Fibroblast of lung (primary cell): ENCODE measurements at places on chromosomes 12 and 14.
A peak's percentile ranks its signal among the peaks of the same experiment; 100 is the strongest.

- H3K27ac ChIP-seq, result no peak overlapping the region
- no peaks in the 10 kb centered on the region for H3K4me1 ChIP-seq
- H3K4me3 ChIP-seq, result no peak overlapping the region
- no peaks in the 10 kb centered on the region for H3K36me3 ChIP-seq
- DNase-seq, result no peak
- no peaks in the 10 kb centered on the region for H3K27me3 ChIP-seq
Measured at GRCh38 chr12:29023436-29024076, 125.5 kb upstream of the FAR2 start.

GRCh38 chr12:88242939-88243338 is 100.8 kb downstream of the TMTC3 start:
- H3K4me3 ChIP-seq, result no peak overlapping the region
- H3K27me3 ChIP-seq, result no peaks in the 10 kb centered on the region
- H3K36me3 ChIP-seq, result no peaks in the 10 kb centered on the region
- peaks cover 15% of the 10 kb centered on the region for H3K4me1 ChIP-seq
- DNase-seq, result no peak
- H3K27ac ChIP-seq, result peak overlapping the region; percentile 80

DNA sequence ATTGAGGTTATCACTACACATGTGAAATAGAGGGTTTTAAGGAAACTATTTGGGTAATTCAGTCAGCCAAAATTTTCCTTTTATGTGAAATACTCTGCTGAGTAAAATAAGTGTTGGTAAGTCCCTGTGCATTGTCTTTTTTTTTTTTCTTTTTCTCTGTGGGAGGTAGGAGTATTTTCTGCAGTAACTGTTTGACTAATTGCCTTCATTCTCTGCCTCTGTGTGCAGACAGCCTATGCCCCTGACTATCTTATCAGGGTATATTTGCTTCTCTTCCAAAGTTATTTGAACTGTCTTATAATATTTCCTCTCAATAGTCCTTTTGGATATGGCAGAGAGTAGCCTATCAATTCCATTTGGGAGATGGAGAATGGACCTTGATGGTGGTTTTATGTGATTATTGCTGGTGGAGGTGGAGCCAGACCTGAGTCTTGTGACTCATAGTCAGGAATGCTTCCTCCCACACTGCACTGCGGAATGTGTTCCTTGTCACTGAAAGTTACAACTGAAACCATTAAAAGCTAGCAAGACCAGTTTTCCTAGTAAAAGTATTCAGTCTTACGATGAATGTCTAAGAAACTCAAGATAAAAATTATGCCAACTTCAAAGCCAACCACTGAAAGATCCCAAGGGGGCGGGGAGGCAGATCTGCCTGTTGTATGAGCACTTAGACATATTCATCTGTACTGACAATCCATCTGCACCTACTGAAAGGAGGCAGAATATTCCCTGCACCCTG is 40.9 kb upstream of the STXBP6 start:
- peaks cover 2% of the 10 kb centered on the region for H3K27me3 ChIP-seq
- DNase-seq, result peak; percentile 86
- no peaks in the 10 kb centered on the region for H3K36me3 ChIP-seq
- H3K4me1 ChIP-seq, result peaks cover 2% of the 10 kb centered on the region
- no peak overlapping the region for H3K4me3 ChIP-seq
- no peak overlapping the region for H3K27ac ChIP-seq

DNA sequence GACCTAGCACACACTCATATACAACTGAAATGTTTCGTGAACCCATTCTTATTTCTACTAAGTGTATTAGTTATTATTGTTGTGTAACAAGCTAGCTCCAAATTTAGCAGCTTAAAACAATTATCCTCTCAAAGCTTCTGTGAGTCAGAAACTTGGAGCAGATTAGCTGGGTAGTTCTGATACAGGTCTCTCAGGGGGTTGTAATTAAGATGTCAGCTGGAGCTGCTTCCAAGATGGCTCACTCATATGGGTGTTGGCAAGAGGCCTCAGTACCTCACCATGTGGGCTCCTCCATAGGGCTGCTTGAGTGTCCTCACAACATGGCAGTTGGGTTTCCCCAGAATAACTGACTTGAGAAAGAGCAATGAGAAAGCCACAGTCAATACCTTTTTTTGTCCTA is 9.8 kb downstream of the GPR135 start:
- H3K36me3 ChIP-seq, result peaks cover 3% of the 10 kb centered on the region
- H3K4me1 ChIP-seq, result peaks cover 9% of the 10 kb centered on the region
- H3K4me3 ChIP-seq, result no peak overlapping the region
- peak overlapping the region; percentile 77 for H3K27ac ChIP-seq
- H3K27me3 ChIP-seq, result no peaks in the 10 kb centered on the region
- DNase-seq, result peak; percentile 80

DNA sequence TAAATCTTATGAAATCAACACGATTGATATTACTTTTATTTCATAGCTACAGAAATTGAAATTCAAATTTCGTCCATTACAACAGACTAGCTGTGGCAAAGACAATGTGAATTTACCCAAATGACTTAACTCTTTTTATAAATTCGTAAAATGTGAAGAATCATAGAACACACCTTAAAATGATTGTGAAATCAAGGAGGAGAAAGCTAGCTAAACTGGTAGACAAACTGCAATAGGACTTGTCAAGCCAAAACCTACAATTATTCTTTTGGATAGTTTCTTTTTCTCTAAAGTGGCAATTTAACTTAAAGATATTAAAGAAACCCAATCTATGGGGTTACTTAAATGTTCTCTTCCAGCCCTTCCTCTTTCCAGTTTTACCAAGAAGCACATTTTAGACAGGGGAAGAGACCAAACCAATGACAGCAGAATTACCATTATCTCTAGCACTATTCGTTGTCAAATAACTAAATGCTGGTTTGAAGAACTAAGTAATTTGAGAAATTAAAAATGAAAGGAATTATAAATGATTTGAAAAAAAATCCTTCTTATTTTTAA is 807 bp upstream of the SLC16A7 start:
- peak; percentile 2 for DNase-seq
- H3K36me3 ChIP-seq, result no peaks in the 10 kb centered on the region
- no peaks in the 10 kb centered on the region for H3K27me3 ChIP-seq
- H3K4me3 ChIP-seq, result peak overlapping the region; percentile 91
- peaks cover 7% of the 10 kb centered on the region for H3K4me1 ChIP-seq
- peak overlapping the region; percentile 99 for H3K27ac ChIP-seq

- H3K36me3 ChIP-seq, result no peaks in the 10 kb centered on the region
- H3K4me3 ChIP-seq, result no peak overlapping the region
- H3K4me1 ChIP-seq, result no peaks in the 10 kb centered on the region
- no peak overlapping the region for H3K27ac ChIP-seq
- DNase-seq, result no peak
- H3K27me3 ChIP-seq, result no peaks in the 10 kb centered on the region
Measured at GRCh38 chr14:45728434-45729225, 475.6 kb upstream of the MIS18BP1 start.

DNA sequence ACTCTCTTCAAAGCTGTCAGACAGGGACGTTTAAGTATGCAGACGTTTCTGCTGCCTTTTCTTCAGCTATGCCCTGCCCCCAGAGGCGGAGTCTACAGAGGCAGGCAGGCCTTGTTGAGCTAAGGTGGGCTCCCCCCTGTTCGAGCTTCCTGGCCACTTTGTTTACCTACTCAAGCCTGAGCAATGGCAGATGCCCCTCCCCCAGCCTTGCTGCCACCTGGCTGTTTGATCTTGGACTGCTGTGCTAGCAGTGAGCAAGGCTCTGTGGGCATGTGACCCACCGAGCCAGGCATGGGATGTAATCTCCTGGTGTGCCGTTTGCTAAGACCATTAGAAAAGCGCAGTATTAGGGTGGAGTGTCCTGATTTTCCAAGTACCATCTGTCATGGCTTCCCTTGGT is 900.4 kb upstream of the MDGA2 start:
- H3K36me3 ChIP-seq, result no peaks in the 10 kb centered on the region
- DNase-seq, result no peak
- no peak overlapping the region for H3K27ac ChIP-seq
- no peak overlapping the region for H3K4me3 ChIP-seq
- H3K4me1 ChIP-seq, result no peaks in the 10 kb centered on the region

DNA sequence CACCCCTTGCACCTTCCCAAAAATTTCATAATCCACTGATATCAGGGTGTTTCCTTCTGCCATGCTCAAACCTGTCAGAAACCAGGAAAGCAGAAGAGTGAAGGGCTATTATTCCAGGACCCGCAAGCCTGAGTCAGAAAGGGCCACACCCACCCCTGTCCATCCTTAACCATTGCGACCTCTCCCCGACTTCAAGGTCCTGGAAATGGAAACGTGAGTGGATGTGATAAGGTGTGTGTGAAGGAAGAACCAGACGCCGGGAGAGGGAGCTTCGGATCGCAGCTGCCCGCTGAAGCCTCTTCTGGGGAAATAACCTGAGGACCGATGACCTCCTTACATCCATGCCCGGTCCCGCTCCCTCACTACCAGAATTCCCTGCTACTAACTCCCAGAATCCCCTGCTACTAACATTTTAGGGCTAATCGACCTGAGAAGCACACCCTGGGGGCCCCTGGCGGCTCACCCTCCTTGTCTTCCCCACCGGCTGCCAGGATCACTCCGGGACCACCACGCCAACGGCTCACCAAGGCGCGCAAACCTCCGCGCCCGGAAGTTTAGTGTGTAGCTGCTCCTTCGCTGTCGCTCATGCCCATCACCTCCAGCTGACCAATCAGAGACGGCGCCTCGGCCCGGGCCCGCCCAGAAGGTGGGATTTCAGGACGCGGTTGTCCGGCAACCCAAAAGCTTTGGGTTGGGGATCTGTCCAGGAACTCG is at the start of gene ACYP1:
ACYP1 (minus strand) TSS at position 534 of the 714 bp plus-strand sequence; CDS start at position 63, 471 bp downstream.
- H3K27me3 ChIP-seq, result no peaks in the 10 kb centered on the region
- no peaks in the 10 kb centered on the region for H3K4me1 ChIP-seq

DNA sequence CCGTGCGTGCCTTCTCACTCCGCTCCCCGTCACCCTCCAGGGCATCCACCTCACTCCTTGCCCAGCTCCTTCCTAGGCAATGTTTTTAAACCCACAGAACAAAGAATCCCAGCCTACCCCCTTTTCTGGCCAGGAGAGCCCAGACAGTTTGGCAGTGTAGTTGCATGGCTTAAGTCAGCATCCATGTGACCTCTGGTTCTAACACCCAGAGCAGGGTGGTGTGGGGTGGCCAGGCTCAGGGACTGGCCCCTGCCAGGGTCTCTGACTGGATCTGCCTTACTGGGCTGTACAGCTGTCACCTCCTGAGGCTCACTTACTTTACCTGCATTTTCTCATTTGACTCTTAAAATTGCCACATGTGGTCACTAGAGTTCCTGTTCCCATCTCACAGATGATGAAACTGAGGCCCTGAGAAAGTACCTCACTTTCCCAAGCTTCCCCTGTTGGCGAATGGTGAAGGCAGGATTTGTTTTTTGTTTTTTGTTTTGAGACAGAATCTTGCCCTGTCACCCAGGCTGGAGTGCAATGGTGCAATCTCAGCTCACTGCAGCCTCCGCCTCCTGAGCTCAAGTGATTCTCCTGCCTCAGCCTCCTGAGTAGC is 18.3 kb downstream of the SDS start:
- H3K27me3 ChIP-seq, result no peaks in the 10 kb centered on the region
- peaks cover 12% of the 10 kb centered on the region for H3K36me3 ChIP-seq
- H3K27ac ChIP-seq, result no peak overlapping the region
- H3K4me3 ChIP-seq, result no peak overlapping the region

- no peak overlapping the region for H3K4me3 ChIP-seq
- DNase-seq, result no peak
- no peak overlapping the region for H3K27ac ChIP-seq
Measured at GRCh38 chr14:33773205-33774030, 177.5 kb downstream of the EGLN3 start.

- no peak overlapping the region for H3K4me3 ChIP-seq
- no peak for DNase-seq
- H3K36me3 ChIP-seq, result no peaks in the 10 kb centered on the region
- H3K27me3 ChIP-seq, result no peaks in the 10 kb centered on the region
Measured at GRCh38 chr12:94272280-94272679, 123.9 kb downstream of the PLXNC1 start.

DNA sequence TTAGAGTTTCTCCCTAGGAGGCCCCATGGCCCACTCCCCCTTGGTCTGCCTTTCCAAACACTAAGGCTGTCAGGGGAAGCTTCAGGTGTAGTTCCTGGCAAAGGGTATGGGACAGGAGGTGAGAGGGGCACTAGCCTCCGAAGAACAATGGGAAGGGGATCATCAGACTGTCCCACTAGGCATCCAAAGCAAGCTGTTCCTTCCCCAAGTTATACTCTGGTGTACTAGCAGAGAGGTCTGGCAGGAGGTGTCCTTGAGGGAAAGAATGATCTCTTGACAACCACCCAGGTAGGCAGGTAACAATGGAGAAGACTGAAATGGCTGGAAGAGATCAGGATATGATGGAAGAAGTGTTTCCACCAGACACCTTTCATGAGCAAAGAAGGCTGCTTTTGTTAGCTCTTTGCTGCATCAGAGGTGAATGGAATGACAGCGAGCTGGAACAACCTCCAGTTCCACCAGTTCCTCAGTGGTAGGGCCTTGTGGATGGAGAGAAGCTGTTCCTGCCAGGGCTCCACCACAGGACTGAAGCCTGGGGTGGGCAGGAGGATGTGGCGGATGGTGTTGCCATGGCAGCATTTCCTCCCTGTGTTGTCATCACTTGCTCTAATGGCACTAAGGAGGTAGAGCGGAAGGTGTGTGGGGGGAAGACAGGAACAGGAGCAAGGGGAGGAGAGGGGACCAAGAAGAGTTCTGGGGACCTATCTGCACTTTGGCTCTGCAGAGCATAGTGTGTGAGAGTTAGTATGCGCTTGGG is 2.3 kb upstream of the AGAP2 start:
- H3K27ac ChIP-seq, result no peak overlapping the region
- H3K36me3 ChIP-seq, result no peaks in the 10 kb centered on the region
- H3K4me3 ChIP-seq, result no peak overlapping the region
- peaks cover 2% of the 10 kb centered on the region for H3K4me1 ChIP-seq

- no peak overlapping the region for H3K4me3 ChIP-seq
- H3K27ac ChIP-seq, result no peak overlapping the region
- no peaks in the 10 kb centered on the region for H3K4me1 ChIP-seq
- H3K27me3 ChIP-seq, result no peaks in the 10 kb centered on the region
- DNase-seq, result no peak
Measured at GRCh38 chr12:10279937-10280336, 27.7 kb upstream of the KLRD1 start.

- no peaks in the 10 kb centered on the region for H3K27me3 ChIP-seq
- H3K4me3 ChIP-seq, result no peak overlapping the region
- DNase-seq, result peak; percentile 94
- no peaks in the 10 kb centered on the region for H3K36me3 ChIP-seq
- H3K4me1 ChIP-seq, result no peaks in the 10 kb centered on the region
- no peak overlapping the region for H3K27ac ChIP-seq
Measured at GRCh38 chr14:60965402-60965801, 15.5 kb downstream of the TRMT5 start.
